ENCODE measurements at places on chromosomes 6 and 20.

GRCh38 chr20:47146686-47147085 is 209.8 kb downstream of the ZMYND8 start:
- DNase-seq: no peak

- DNase-seq: no peak
Observed at GRCh38 chr6:10149603-10150002, 265.3 kb downstream of the TFAP2A start.

DNA sequence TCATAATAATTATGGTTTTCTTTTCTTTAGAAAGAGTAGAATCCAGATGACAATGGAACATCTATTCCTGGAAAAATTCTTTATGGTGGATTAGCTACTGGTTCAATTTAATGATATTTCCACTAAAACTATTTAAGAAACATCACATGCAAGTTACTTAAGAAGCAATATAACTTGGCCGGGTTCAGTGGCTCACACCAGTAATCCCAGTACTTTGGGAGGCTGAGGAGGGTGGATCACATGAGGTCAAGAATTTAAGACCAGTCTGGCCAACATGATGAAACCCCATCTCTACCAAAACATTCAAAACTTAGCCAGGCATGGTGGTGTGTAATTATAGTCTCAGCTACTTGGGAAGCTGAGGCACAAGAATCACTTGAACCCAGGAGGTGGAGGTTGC is 65.9 kb upstream of the SMLR1 start:
- DNase-seq: no peak

GRCh38 chr20:38426006-38426897 is 8.9 kb downstream of the SNHG17 start:
- DNase-seq: no peak

- no peak for DNase-seq
Observed at GRCh38 chr6:168649209-168649608, 208.2 kb downstream of the SMOC2 start.

DNA sequence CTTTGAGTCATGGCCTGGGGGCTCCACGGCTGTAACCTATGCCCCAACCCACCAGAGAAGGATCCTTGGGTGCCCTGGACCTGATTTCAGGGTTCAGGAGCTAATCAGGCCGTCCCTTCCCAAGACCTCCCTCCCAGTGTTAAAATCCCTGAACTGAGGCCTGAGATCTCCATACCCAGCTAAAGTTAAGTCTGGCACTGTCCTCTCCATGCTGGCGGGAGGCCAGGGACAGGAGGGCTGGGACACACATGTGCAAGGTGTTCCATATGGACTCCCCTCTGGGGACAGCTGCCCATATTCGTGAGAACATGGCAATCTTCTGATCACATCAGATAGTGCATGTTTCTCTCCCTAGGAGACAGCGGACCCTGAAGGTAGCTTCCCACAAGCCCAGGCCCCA is 11.5 kb upstream of the TREML4 start:
- DNase-seq: no peak

GRCh38 chr6:21767891-21768648 is 174.5 kb downstream of the SOX4 start:
- DNase-seq: no peak

GRCh38 chr20:62272200-62272599 is 30.6 kb upstream of the ADRM1 start:
- no peak for DNase-seq

DNA sequence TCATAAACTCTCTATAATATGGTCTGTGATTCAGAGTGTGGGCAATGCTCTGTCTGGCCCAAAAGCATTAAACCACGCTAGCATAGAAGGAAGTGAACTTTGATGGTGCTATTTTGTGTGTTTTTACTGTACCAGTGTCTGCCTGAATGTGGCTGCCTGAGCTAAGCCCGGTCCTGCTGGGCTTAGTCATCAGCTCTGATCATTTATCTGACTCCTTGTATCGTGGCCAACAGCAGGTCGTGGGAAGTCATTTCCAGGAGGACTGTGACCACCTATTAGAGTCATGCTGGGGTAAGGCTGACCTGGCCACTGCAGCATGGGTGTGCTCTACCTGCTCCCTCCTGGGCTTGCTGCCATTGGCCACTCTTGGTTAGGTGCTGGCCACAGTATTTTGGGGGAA is 239.1 kb upstream of the CEP162 start:
- DNase-seq: no peak

- DNase-seq: no peak
Observed at GRCh38 chr20:14721926-14722452, 384.6 kb upstream of the FLRT3 start.

- DNase-seq: no peak
Observed at GRCh38 chr20:45058168-45058850, 42.6 kb downstream of the KCNS1 start.

GRCh38 chr6:169286961-169287360 is 33.3 kb upstream of the THBS2 start:
- DNase-seq: no peak

DNA sequence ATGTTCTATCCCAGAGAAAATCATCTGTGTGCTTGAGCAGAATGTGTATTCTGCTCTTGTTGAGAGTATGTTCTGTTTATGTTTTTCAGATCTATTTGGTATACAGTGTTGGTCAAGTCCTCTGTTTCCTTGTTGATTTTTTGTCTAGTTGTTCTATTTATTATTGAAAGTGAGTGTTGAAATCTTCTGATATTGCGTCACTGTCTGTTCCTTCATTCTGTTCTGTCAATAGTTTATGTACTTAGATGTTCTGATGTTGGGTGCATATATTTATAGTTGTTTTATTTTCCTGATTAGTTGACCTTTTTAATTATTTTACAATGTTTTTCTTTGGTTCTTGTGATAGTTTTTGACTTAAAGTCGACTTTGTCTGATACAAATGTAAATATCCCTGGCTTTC is 458.7 kb upstream of the HSF2 start:
- DNase-seq: no peak

GRCh38 chr6:142531727-142532126 is 229.9 kb downstream of the ADGRG6 start:
- DNase-seq: no peak

DNA sequence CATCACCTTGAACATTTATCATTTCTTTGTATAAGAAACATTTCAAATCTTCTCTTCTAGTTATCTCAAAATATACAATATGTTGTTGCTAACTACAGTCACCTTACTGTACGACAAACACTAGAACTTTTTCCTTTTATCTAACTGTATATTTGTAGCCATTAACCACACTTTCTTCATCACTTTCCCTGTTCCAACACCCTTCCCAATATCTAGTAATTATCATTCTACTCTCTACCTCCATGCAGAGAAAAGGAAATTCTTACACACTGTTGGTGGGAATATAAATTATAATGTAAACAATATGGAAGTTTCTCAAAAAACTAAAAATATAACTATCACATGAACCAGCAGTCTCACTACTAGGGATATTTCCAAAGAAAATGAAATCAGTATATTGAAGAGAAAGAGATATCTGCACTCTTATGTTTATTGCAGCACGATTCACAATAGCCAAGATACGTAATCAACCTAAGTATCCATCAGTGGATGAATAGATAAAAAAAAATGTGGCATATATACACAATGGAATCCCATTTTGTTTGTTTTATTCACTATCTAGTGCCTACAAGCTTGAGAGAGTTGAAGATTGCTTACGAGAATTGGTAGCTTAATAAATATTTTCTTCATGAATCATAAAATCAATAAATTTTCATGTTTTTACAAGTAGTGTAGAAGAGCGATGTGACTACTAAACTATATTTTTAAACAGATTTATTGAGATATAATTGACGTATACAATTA is 2.4 kb downstream of the RHAG start:
- DNase-seq: no peak

- no peak for DNase-seq
Observed at GRCh38 chr20:38926934-38927616, 858 bp downstream of the FAM83D start.

DNA sequence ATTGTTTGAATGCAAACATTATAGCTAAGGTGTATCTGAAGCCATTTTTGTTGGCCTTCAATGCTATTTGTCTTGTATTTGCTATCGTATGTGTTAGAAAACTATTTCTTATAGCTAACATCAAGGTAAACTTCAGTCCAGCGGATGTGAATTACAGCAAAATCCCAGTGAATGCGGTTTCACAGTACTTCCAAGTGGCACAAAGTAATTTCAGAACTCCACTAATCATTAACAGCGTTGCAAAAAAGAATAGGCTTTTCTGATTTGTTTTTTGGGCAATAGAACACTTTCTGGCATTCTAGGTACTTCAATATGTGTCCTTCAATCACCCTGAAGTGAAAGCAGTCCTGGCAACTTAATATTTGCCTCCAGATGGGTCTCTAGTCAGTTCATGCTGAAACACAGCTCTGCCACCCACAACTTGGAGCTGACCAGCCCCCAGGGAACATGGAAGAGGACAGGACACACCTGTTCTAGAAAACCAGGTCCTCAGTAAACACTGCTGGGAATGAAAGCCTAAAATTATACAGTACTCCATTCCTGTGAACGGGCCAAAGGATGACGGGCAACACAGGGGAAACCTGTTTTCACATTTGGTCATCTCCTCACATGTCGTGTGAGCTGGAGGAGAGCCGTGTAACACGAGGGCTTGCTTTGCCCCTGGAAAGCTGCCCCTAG is 9.7 kb upstream of the MRPS10 start:
- DNase-seq: no peak

GRCh38 chr20:8352486-8352885 is 220.4 kb downstream of the PLCB1 start:
- DNase-seq: no peak

GRCh38 chr6:161091972-161092701 is 100.6 kb downstream of the MAP3K4 start:
- no peak for DNase-seq

DNA sequence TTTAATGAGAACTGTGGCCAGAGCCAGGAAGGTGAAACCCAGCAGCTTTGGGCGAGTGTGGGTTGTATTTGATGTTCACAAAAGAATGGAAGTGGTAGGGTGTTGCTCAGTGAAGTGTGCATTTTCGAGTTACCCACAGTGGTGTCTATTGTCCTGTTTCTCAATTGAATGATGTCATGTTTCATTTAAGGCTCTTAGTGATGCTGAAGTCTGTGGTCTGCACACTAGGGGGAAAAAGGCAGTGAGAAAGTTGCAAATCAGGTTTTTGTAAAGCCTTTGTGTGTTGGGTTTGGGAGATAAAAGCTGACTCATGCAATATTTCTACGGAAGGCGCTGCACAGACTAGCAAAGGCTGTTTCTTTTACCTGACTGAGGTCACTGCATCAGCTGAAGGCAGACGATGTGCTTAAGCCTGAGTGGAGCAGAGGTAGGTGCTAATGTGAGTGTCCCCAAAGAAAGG is 121.1 kb downstream of the PLEKHG1 start:
- no peak for DNase-seq

DNA sequence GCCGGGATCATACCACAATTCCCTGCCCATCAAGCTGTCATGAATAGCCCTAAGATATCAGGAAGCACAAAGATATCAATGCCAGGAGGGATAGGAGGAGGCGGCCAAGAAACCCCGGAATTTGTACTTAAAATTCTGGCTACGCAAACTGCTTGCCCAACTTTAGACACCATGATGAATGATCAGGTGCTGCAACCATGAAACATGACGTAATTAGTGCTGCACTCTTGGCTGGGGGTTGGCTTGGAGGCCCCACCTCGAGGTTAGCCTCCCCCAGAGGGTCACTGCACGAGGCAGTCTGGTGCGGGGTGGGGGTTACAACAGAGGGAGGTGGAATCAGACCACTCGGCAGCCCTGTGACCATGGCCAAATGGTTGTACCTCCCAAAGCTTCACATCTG is 8.9 kb downstream of the SIRPA start:
- no peak for DNase-seq

DNA sequence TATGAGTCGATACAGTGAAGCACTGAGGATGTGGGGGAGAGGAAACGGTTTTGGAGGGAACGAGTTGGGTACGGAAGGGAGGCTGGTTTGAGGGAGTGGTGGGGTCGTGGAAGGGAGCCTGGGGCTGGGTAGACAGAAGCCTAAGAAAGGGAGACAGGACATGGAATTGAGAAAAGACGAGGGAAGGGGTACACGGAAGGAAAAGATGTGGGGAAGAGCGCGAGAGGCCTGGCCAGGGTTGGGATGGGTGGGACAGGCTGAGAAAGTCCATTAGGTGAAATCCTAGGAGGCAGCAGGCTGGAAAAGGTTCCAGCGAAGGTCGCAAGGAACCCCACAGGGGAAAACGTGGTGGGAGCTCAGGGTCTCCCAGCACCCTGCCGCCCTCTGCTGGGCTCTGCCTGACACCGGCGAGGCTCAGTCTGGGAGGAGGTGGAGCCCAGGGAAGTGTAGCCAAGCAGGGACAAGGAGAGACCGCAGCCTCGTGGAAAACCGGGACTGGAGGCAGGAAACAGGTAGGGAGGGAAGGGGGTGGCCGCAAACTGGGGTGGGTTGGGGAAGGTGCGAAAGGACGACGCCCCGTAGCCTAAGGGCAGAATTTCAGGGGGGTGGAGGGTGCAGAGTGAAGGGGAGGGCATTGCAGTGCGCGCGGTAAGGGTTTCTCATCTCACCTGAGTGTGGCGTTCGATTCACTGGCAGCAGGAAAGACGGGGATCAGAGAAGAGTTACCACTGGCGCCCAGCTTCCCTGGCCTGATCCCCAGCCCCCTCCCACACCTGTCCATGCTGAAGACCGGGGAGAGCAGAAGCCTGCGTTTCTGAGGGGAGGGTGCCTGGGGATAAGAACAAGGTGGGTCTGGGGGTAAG is 4.3 kb downstream of the GABBR1 start:
- no peak for DNase-seq

- no peak for DNase-seq
Observed at GRCh38 chr6:106286746-106287145, 38.8 kb downstream of the ATG5 start.

- DNase-seq: no peak
Observed at GRCh38 chr20:45842169-45842812, 8.7 kb downstream of the SNX21 start.

DNA sequence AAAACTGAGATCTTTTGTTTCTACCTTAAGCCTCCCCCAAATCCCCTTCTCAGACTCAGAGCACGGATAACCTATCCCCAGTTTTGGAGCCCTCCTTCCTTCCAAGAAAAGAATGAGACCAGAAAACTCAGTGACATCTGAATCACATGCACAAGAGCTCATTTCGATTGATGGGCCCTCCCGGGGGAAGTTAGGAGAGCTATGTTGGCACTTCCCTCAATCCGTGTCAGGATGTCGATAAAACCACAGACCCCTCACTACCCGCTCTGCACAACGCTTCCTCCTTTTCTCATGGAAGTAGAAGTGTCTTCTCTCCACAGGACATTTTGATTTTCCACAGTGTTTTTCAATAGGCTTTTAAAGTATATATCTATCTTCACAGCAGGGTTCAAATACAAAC is 332.4 kb downstream of the HACE1 start:
- no peak for DNase-seq

- DNase-seq: no peak
Observed at GRCh38 chr6:9496837-9497236, 918.0 kb downstream of the TFAP2A start.

- DNase-seq: no peak
Observed at GRCh38 chr6:104003803-104004516, 855.8 kb downstream of the HACE1 start.
